ENCODE measurements at places on chromosomes 5 and 9. TPM values are rescaled to one million over a fixed set of nuclear protein-coding genes. Genes with fewer than 3 reads are reported as not detected.

Gene NUTM2F
- total RNA-seq: not detected

Gene CCT5
- total RNA-seq: 570 TPM

Gene TAF11L10
- not detected for total RNA-seq

Gene PCDHB3
- total RNA-seq: 0.03 TPM

Gene ADAMTS12
- 0.14 TPM for total RNA-seq

Gene NUTM2G
- total RNA-seq: not detected

Gene GMCL2
- total RNA-seq: not detected

Gene LCN15
- total RNA-seq: not detected

Gene C5orf58
- not detected for total RNA-seq

Gene PCDHB9
- 0.10 TPM for total RNA-seq

Gene B4GALT1
- 83.6 TPM for total RNA-seq

Gene OTULINL
- total RNA-seq: 1.8 TPM

Gene DMXL1
- 9.2 TPM for total RNA-seq

Gene LRRC14B
- not detected for total RNA-seq

Gene SMIM33
- total RNA-seq: not detected

Gene FAXDC2
- 4.7 TPM for total RNA-seq

Gene OLFM1
- total RNA-seq: 0.07 TPM

Gene NPM1
- total RNA-seq: 2,005 TPM

Gene GDNF
- total RNA-seq: 1.1 TPM

Gene CNTNAP3
- 8.7 TPM for total RNA-seq

Gene GCNT1
- total RNA-seq: 6.8 TPM

Gene WDR31
- total RNA-seq: 0.71 TPM

Gene BARX1
- total RNA-seq: not detected

Gene GPRIN1
- total RNA-seq: 16.9 TPM

Gene ZNF879
- 2.6 TPM for total RNA-seq

Gene WHRN
- total RNA-seq: 2.8 TPM

Gene PRR7
- 3.0 TPM for total RNA-seq

Gene MZB1
- total RNA-seq: 0.21 TPM

Gene PCDHGB5
- 3.1 TPM for total RNA-seq

Gene MAPK9
- total RNA-seq: 26.4 TPM

Gene LCN12
- total RNA-seq: 0.31 TPM

Gene TMEM174
- total RNA-seq: not detected

Gene FAM81B
- not detected for total RNA-seq

Gene FAM163B
- not detected for total RNA-seq

Gene SLC25A2
- total RNA-seq: not detected

Gene SLIT3
- 5.6 TPM for total RNA-seq

Gene NPR3
- total RNA-seq: not detected

Gene SOHLH1
- not detected for total RNA-seq

Gene SPINK9
- total RNA-seq: not detected

Gene ST8SIA4
- 0.92 TPM for total RNA-seq

Gene RORB
- total RNA-seq: not detected

Gene HMHB1
- not detected for total RNA-seq

Gene PTGER4
- total RNA-seq: 7.3 TPM

Gene LRRC19
- total RNA-seq: not detected

Gene SPINK4
- total RNA-seq: not detected
